ENCODE measurements at places on chromosomes 16 and 17. TPM values are rescaled to one million over a fixed set of nuclear protein-coding genes. Genes with fewer than 3 reads are reported as not detected.

NPIPB9 gene
- 6.7 TPM for total RNA-seq

CES1 gene
- 3.7 TPM for total RNA-seq

CHD9NB gene
- 1.9 TPM for total RNA-seq

WSCD1 gene
- 0.32 TPM for total RNA-seq
